ENCODE measurements at places on chromosomes 5 and 9.

DNA sequence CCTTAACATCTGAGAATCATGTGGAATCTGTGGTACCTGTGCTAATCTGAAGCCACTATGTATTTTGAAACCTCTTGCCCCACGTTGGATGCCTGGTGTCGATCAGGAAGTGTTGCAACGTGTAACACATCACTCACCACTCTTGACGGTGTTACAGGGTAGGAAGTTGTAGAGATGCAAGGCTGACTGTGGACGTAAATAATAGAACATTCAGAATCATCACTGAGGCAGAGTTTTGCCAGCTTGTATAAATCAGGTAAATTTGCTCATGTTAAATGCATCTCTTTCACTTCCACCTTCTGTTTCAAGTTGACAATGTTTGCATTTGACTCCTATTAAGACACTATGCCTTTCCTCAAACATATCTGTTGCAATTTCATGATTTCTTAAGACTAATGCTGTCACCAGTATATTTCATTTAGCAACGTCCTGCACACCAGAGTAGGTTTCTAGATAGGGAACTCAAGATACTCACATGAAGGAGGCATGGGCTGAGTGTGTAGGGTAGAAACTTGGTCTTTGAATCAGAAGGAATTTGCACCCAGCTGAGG lies 38.1 kb downstream of the BASP1 start:
- DNase-seq: no peak

DNA sequence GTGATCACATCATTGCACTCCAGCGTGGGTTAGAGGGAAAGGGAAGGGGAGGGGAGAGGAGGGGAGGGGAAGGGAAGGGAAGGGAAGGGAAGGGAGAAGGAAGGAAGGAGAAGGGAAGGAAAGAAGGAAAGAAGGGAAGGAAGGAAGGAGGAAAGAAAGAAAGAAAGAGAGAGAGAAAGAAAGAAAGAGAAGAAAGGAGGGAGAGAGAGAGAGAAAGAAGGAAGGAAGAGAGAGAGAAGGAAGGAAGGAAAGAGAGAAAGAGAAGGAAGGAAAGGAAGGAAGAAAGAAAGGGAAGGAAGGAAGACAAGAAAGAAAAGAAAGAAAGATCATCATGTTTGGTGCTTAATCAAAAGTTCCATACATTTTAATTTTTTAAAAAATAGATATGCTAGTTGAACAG lies 136.2 kb downstream of the CMYA5 start:
- DNase-seq: no peak

DNA sequence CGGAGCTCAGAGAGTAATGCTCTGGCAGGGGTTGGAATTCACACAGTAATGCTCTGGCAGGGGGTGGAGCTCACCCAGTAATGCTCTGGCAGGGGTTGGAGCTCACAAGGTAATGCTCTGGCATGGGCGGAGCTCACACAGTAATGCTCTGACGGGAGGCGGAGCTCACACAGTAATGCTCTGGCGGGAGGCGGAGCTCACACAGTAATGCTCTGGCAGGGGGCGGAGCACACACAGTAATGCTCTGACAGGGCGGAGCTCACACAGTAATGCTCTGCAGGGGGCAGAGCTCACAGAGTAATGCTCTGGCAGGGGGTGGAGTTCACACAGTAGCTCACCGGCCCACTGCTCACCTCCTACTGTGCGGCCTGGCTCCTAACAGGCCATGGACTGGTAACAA lies 47.2 kb upstream of the LPCAT1 start:
- DNase-seq: no peak

DNA sequence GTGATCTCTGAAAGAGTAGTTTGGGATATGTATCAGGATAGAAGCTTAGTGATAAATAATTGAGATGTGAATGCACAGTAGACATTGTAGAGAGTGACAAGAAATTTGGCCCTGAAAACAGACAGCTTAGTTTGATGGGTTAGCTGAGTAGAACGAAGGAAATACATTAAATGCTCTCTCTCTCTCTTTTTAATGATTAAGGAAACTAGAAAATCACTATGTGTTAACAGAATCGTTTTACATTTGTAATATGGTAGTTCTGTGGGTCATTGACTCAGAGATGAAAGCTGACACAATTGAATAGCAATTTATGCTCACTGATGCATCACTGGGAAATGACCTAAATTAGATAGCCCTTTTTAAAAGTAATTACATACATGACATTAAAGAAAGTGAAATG lies 739.8 kb upstream of the PTPRD start:
- no peak for DNase-seq

GRCh38 chr9:36137392-36138004 lies 965 bp downstream of the GLIPR2 start:
- DNase-seq: no peak

- DNase-seq: no peak
These were observed 66.7 kb downstream of the DAB2IP start for GRCh38 chr9:121718084-121718483.

All from stimulated activated CD8-positive, alpha-beta memory T cell treated with anti-CD3 and anti-CD28 coated beads, Interleukin-7, amount 100 ng/mL, for 24 hours (primary cell).